ENCODE measurements at places on chromosomes 3 and 15.

DNA sequence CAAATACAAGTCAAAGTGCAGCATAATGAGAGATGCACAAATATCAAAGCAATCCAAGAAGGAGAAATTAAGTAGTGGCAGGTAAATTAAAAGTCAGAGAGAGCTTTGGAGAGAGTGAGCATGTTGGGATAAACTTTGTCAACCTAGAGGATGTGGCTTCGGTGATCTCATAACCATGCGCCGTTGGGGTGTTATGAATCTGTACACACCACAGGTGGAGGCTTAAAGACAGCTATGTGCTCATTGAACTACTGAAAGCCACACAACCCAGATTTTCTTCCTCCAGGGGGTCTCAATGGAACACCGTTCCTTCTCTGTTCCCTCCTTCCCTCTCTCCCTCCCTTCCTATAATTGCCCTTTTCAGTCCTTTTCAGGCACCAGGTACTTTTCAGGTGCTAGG, 52.0 kb downstream of the SUCNR1 start:
- no peak for DNase-seq

DNA sequence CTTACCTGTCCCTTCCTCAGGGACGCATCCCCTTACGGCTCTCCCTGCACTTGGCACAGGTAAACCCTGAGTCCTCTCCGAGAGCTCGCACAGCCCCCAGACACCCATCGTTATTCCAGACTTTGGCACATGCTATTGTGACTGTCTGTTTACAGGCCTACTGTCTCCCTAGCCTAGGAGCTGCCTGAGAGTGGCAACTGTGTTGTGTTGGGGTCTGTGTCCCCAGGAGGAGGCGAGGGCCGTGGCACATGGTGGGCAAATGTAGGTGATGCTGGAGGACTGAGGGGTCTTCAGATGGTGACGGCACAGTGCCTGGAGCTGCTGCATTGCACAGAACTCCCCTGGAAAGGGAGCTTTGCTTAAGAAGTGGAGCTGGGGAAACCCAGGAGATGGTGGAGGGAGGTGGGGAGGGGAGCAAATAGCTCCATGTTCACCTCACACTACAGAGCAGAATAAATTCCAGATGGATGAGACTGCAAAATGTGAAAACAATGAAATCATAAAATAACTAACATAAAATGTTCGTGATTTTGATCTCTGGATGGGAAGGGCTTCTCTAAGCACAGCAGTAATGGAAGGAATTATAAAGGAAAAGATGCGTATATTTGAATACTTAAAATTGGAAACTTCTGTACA, 96.5 kb downstream of the SMAD6 start:
- no peak for DNase-seq

DNA sequence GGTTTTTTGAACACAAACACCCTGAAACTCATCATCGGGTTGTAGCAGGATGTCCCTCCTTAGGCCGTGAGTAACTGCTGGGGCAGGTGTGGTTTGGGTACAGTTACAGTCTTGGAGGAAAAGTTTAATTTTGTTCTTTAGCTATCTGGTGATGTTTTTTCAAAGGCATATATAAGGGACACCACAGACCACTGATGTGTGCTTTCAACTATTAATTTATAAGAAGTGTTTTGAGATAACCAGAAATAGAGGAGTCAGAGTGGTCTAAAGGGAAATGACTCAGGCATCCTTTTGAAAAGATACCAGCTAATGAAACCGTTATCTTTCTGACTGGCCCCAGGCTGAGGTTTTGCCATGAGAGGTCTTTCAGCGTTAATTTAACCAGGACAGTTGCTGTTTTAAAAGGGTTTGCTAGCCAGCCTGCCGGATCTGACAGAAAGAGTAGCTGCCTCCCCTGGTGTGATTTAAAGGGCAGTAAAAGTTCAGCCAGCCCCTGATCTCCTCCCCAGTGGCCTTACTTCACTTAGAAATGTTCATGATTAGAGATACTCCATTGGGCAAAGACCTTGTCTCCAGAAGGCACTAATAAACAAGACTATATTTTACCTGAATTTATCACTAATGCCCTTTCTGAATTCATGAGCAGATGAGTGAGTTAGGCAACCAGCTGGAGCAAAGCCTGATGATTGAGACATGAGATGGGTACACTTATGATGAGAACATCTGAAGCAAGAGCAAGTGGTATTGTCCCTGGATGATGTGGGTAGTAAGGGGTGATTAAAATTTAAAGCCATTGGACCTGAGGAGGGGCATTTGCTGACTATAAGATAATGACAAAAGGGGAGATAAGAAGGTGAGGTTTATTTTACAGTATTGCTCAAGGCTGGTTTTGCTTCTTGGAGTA, 482.5 kb upstream of the TBL1XR1 start:
- DNase-seq: no peak

GRCh38 chr3:46406788-46407611, at the start of the genes CCR5AS and CCRL2:
Gene CCR5AS, minus strand, starts transcription at chr3:46407066.
Gene CCRL2, plus strand, starts transcription at chr3:46407259. Its CDS starts 821 bp downstream, at chr3:46408080.
- DNase-seq: peak; percentile 43

DNA sequence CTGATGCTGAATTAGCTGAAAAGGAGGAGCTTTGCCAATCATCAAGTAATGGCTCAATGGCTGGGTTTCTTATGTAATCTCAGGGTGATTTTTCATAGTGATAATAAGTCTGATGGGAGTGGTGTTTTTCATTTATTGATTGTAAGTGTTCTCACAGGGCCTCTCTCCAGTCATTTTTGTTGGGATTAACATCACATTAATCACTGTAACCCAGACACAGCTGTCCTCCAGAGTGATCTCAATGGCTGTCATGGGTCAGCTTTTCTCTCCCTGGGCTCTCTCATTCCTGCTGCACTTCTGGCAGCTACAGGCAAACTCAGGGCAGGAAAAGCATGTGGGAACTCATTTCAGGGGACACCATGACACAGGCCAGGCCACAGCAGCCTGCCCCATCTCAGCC, 162.9 kb downstream of the LRTM1 start:
- no peak for DNase-seq

DNA sequence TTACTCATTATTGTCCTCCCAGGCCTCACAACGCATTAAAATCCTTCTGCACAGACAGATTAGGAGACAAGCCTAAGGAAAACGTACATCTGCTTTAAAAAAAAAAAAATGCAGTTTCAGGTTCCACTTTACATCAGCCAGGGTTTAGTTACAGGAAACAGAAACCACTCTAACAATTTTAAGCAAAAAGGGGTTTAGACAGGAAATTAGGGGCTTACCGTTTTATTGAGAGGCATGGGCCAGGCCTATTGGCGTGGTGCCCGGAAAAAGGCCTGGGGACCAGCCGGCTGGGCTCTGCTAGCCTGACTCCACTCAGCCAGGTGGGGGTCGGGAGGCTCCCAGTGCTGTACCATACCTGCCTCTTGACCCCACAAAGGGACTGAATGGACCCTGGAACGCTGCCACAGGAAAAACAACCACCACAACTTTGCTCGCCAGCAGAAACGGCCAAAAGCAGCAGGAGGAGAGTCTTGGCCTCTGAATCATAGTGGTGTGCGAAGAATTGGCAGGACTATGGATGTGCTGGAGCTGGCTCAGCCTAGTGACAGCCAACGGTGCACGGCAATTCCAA, 124.3 kb downstream of the CHSY1 start:
- DNase-seq: no peak

GRCh38 chr15:38876211-38876610, 311.6 kb upstream of the RASGRP1 start:
- no peak for DNase-seq

DNA sequence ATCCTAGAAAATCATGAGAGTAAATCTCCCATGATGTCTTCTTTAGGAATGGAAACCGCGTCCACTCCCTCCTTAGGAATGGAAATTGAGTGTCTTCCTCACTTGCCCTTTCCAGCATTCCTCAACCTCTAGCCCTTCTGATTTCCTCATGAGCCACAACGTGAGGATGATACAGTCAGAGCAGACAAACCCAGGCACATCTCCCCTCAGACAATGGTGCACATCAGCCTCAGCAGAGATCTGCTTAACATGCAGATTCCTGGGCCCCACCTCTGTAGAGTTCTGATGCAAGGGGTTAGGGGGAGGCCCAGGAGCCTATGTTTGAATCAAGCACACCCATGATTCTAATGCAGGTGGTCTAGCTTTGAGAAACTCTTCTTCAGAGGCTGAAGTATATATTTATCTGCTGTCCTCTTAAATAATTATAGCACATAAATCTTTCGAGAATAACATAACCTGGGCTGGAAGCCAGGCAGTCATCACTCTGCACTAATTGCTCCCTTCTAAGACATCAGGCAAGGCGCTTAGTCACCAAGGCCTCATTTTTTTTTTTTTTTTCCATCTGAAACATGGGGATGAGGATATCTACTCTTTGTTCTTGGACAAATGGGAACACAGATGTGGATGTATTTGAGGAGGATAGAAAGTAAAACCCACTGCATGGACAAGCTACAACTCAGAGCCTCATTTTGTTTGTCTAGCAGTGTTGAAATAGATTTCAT, 81.7 kb downstream of the PRICKLE2 start:
- DNase-seq: no peak

GRCh38 chr15:78684657-78685056, 43.6 kb upstream of the CHRNB4 start:
- no peak for DNase-seq

DNA sequence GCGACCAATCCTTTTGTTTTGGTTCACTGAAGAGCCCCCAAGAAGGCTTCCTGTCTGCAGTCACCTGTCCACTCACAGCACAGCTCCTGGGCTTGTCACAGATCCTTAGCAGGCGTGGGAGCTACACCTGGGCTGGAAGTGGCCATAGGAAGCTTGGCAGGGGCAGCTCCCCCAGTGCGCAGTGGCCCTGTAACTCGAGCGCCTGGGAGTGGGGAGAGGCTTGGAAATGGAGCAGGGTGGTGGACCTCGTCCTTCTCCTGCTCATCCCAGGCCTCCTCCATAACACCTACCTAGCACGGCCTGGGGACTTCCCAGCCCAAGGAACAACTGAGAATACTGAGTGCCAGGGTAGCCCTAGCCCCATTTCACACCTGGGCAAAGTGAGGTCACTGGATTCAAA, 19.3 kb upstream of the TGM5 start:
- no peak for DNase-seq

DNA sequence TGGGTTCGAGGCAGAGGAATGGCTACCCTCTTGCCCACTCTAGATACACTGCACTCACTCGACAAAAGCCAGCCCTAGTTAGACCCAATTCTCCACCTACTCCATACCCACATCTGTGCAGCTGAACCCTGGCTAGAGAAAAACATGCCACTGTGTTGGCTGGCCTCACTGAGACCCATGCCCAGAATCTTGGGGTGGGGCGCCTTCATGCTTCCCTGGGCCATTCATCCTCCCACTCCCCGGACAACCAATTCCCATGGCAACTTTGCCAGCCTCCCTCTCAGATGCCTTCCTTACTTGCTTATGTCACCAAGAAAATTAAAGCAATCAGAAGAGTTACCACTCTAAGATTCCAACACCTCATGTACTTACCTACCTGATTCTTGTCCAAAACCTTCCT, 9.2 kb upstream of the LIMD1 start:
- no peak for DNase-seq

DNA sequence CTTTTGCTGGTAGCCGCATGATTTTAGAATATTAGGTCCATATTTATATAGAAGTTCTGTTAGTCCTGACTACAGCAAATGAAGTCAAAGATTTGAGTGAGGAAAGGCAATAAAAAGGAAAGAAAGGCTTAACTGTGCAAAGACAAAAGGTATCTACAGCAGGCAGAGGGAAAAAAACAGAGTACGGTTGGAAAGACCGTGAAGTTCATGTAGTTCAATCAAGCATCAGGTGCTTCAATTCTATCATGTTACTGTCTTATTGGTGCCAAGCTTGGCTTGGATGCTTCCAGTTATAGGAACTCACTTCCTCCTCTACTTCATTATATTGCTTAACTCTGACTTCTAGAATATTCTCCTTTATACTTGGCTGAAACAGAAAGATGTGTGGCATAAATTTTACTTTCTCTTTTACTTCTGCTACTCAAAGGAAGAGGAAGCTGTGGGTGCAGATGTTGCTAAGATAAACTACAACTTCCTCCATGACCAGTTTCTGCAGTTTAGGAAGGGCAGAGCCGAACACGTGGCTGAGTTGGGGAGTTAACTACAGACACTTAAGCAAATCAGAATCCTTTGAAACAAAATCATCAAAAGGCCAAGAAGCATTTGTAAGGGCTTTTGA, 72.6 kb upstream of the ZBED2 start:
- peak; percentile 71 for DNase-seq

- DNase-seq: no peak
These were observed 270.9 kb upstream of the CCDC54 start for GRCh38 chr3:107106316-107106715.

DNA sequence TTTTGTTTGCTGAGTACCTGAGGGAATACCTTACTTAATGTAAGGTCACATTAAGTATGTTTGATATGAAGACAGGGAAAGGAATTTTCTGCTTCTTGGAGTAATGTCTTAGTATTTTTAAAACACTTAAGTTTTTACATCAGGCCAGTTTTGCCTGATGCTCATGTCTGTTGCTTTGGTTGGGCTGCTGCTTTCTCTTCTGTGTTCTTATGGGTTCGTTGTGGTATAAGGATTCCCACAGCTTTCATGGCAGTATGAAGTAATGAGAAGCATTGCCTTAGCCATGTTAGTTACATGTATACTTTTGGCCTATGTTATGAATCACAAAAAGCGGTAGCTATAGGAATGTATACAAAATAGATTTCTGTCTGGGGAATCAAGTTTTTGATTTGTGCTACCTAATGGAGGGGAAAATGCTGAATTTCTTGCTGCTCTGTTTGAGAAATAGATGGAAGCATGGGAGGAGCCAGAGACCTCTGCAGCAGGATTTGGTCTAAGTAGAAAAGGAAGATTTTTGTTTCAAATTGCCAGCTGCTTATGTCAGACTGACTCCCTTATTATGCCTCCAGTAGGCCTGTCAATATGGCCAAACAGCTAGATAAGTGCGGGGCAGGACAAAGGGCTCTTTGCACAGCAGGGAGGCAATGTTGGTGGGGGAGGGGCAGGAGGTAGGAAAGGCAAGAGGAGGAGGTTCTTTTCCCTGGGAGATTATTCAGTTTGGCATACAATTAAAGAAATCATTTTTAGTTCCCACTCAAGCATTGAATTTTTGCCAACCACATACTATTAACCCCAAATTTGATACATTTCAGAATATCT, 5.2 kb downstream of the SETD5 start:
- no peak for DNase-seq

DNA sequence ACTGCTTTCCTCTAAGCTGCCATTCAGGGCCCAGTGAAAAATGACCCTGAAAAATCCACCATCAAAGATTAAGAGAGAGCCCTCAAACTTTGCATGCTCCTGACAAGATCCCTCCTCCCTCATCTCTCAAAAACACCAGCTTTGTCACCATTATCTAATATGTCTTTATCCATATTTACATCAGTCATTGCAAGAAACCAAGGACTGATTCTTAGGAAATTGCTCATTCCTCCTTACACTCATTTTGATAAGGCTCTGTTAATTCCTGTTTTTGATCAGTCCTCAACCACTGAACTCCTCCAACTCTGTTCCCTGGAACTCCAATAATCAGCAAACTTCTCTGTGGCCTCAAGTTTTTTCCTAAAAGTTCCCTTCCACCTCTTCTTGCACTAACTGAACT, 51.8 kb downstream of the CD200 start:
- DNase-seq: no peak

DNA sequence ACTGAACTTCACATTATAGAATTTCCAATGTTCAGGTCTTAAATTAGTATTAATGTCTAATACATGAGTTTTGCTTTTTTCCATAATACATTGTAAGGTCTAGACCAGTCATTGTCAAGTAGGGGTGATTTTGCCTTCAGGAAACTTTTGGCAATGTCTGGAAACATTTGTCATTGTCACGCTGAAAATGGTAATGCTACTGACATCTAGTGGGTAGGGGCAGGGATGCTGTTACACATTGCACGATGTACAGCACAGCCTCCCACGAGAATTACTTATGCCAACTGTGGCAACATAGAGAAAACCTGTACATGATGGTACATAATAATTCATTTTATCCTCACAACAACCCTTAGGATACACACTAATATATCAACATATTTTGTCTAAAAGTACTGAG, 384.1 kb downstream of the CADM2 start:
- no peak for DNase-seq

- DNase-seq: no peak
These were observed 2.0 kb upstream of the ZBTB47 start for GRCh38 chr3:42651248-42652091.
